Cardiac fibroblast (primary cell): ENCODE measurements at places on chromosomes 1 and 21.
A peak's percentile ranks its signal among the peaks of the same experiment; 100 is the strongest.

GRCh38 chr1:201721082-201722049, 107.6 kb upstream of the IPO9 start:
- DNase-seq: peak; percentile 75

DNA sequence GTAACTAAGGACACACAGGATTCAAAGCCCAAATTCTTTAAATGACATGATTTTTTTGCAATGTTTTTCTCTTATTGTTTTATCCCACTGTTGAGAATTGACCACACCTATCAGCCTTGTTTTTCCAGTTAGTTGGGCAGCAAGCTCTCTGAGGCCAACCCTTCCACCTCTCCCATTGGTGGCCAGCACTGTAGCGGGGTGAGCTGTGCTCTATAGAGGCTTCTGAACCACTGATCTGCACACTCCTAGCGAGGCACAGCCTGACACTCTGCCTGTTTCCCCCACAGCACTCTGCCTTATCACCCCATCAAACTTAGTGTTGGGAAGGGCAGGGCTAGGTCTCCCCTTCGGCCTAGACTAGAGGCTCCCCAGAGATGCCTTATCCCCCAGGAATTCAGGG, 19.5 kb downstream of the AHDC1 start:
- no peak for DNase-seq

DNA sequence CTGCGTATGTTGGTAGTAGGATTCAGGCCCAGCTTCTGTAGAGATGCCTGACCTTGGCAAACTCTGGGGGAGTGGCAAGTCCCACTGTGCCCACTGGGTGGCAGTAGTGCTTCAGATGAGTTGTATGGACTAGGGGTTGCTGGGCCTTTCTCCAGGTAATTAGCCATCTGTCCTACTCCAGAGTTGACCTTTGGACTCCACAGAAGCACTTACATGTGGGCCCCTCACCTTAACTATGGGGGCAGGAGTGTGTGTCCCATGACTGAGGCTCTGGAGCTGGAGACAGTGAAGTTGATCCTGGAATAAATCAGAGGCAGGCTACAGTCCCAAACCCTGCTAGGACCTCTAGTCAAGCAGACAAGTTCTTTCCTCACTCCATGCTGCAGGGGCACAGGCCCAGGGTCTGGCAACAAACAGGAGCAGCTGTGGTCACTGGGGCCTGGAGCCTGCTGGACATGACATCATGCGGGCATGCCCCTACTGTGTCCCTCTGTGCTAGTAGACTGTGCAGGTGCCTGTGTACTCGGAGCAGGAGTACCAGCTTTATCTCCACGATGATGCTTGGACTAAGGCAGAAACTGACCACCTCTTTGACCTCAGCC, 4.6 kb downstream of the DMAP1 start:
- peak; percentile 74 for DNase-seq

- peak; percentile 93 for DNase-seq
These were observed at the start of gene PHLDA3 for GRCh38 chr1:201468844-201469644. Gene PHLDA3, minus strand, starts transcription at chr1:201469188. Its CDS starts 402 bp downstream, at chr1:201468786.

DNA sequence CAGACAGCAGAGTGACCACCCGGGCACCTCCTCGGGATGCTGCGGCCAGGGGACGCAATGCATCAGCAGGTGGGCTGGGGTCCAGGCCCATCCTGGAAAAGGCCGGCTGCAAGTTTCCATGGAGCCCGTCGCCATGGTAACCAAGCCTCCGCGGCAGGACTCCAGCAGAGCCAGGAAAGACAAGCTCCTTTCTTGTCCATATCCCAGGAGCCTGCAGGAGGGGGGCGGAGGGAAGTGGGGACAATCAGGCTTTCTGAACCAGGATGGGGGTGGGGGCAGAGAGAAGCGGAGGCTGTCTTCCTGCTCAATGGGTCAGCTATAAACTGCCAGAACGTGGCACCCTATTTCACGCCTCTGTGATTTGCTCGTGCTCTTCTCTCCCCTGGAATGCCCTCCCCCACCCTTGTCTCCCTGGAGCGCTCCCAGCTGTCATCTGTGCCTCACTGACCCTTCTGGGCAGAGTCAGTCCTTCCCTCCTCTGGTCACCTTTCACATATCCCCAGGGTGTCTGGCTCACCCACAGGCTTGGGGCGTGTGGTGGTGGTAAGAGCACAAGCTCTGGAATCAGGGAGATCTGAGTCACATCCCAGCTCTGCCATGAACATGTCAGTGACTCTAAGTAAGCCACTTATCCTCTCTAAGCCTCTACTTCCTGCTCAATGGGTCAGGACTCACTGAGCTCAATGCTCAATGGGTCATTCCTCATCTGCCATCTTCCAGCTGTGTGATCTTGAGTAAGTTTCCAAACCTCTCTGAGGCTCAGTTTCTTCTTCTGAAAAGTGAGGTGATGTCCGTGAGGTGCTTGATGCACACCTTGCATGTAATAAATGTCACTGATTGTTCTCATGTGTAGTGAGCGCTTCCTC, 58.9 kb upstream of the LAPTM5 start:
- peak; percentile 80 for DNase-seq

DNA sequence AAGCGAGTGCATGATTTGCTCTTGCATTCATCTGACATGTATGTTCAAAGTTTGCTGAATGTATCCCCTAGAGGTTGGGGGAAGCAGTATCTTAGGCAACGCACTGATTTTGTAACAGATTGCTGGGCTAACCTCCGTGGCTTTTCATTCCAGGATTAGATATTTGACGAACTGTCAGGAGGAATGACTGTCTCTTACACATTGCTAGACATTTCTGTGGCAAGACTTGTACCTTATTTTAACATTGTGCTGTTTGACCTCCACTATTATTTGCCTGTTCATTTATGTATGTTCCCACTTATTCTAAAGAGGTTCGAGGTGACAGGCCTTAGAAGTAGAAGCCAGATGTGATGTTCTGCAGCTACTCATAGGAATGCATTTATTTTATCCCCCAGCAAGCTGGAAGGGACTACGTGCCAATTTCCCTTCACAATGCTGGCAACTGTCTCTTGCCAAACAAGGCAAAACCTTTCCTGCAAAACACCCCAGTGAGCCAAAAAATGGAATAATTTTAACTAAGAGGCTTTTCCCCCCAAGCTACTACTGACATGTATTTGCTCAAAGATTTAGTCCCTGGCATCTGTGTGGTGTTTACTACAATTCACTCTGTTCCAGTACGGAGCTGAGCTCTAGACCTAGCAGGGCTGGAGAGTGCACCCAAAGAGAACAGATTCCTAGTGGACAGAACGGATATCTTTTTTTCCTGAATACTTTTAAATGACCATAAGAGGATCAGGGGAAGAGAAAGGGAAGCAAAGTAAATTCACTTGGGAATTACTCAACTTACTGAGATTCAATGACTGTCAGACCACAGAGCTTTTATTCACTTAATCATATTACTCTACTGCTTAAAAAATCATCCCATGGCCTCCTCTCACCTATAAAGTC, 646.2 kb downstream of the SMYD3 start:
- peak; percentile 90 for DNase-seq

DNA sequence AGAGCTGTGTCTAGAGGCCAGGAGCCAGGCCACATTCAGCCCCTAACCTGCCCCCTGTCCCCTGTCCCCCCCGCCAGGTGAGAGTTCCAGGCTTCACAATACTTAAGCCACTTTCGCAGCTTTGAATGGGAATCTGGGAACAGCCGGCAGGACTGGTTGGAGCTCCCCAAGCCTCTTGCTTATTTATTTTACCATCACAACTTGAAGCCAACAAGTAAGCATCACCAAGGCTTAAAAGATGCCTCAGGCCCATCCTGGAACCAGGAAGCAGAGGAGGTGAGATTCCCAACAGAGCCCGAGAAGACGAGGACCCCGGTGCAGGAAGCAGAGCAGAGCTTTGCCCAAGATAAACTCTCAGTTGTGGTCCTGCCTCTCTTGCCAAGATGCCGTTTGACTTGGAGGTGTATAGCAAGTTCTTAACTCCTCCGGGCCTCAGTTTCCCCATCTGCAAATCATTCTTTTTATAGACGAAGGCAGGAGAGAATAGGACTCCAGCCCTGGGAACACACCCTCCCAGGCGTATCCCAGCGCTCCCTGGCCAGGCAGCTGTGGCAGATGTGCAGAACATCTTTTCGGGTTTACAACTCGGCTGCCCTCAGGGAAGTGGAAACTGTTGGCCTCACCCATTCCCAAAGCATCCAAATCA, 66.8 kb upstream of the SLC25A33 start:
- no peak for DNase-seq

GRCh38 chr1:46017876-46018503, 114.4 kb downstream of the PIK3R3 start:
- DNase-seq: no peak

- DNase-seq: no peak
These were observed 25.5 kb upstream of the IFNAR1 start for GRCh38 chr21:33299181-33299752.

DNA sequence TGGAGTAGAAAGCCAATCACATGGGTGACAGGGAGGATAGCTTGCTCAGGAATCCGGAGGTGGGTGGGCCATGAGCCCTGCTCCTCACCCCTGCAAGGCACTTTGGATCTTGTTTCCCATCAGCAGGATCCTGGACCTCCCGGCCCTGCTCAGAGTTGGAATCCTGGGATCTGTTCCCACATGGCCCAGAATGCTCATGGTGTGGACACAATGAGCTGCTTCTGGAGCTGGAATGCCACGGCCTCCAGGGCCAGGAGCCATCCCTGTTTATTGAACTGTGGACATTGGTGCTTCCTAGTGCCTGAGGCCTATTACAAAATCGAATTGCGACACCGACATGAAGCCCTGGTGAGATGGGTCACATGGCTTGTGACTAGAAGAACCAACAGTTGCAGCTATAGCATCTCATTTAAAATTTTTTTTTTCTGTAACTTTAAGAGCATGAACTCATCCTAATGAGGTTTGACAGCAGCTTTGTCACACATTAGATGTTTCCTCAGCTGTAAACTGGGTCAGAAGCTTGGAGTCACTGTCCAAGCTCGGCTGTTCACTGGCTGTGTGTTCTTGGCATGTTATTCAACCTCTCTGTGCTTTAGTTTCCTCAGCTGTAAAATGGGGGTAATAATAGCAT, 40.4 kb upstream of the GOLT1A start:
- peak; percentile 67 for DNase-seq

GRCh38 chr1:209202830-209203532, 380.5 kb upstream of the CAMK1G start:
- peak; percentile 72 for DNase-seq

GRCh38 chr1:48916130-48917069, 139.7 kb upstream of the BEND5 start:
- peak; percentile 64 for DNase-seq

DNA sequence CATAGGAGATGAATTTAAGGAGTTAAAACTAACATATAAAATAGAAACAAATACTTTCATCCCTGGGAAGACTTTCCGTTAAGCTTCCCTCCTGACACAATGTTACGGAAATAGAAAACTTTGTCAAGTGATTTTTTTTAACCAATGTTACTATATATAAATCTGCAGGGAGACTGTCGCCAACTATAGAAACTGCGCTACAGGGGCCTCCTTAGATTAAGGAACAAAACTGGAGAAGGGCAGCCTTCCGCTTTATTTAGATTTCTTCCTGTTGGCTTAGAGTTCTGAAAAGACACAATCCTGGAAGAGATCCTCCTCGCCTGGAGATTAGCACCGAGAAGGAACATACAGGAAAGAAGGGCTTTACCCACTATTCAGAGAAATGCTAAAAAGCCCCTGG, 1.5 kb downstream of the MGST3 start:
- DNase-seq: peak; percentile 9

DNA sequence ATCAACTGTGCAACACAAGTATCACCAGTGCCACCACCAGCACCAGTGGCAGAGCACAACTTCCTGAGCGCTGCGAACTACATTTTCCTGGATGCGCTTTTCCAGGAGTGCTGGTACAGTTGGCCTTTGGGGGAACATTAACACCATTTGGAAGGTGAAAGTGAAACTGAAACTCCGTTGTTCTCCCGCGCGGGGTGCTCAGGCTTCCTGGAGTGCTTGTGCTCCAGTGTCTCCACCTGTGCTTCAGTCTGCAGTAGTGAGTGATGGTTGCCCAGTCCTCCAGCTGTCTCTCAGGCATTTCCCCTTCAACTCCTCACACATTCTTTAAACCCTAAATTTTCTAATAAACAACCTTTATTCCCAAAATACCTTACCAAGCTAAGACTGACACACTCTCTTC, 187.8 kb downstream of the LRRIQ3 start:
- DNase-seq: no peak

DNA sequence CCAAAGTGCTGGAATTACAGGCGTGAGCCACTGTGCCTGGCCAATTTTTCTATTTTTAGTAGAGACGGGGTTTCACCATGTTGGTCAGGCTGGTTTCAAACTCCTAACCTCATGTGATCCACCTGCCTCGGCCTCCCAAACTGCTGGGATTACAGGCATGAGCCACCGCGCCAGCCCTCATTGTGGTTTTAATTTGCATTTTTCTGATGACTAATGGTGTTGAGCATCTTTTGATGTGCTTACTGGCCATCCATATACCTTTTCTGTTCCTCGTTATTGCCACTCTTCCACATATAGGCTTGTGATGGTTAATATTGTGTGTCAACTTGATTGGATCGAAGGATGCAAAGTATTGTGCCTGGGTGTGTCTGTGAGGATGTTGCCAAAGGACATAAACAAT, 17.4 kb upstream of the ENAH start:
- no peak for DNase-seq

DNA sequence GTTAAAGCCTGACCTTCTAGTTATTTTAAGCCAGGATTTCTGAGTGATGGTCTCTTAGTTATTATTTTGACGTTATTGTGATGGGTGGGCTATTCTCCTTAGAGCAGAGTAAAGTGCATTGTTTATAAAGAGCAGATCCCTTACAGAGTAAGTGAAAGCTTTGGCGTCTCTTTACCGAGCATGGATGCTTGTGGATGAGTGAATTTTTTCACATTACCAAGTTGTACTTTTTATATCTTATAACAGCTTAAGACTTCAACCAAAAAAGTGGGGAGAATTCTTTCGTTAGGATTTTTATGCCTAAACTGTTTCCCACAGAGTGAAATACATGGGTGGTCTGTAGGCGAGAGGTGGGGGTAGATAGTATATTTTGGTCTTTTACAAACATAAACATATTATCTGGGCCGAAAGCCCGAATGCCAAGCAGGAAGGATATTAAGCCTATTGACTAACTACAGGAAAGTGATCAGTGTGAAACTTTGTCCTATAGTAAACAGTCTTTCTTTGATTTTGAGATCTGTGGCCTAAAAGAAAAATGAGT, 279.1 kb upstream of the C1orf105 start:
- no peak for DNase-seq

GRCh38 chr1:61043010-61043820, 39.1 kb upstream of the NFIA start:
- DNase-seq: peak; percentile 84

- DNase-seq: no peak
These were observed 22.7 kb downstream of the COL6A2 start for GRCh38 chr21:46120301-46121285.

GRCh38 chr1:183871142-183871541, 66.2 kb downstream of the RGL1 start:
- peak; percentile 98 for DNase-seq
